ENCODE measurements at places on chromosomes 16 and 17.
A peak's percentile ranks its signal among the peaks of the same experiment; 100 is the strongest.

DNA sequence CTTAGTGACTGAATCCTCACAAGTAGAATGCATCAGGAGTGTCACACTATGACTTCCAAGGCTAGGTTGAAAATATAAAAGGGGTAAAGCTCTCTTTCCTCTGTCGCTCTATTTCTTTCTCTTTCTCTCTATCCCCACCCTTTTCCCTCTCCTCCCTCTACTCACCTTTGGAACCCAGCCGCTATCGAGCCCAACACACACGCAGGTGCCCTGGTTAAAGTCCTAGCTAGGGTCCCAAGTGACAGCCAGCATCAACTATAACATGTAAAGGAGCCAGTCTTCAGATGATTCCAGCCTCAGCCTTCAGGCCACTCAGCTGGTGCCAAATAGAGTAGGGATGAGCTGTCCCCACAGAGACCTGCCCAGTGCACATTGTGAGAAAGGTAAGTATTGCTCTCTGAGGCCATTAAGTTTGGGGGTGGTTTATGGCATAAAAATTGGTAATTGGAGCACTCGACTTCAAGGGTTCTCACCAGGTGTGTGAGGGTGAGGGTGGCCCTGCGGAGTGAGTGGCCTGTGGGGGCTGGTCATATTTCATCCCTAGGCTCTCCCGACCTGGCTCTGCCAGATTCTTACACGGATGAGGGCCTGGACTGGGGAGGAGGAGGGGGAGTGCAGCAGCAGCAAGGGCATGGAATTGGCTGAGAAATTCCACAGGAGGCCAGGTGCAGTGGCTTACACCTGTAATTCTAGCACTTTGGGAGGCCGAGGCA lies 14.9 kb upstream of the C16orf54 start:
- H3K4me3 ChIP-seq = no peak overlapping the region
- H3K4me1 ChIP-seq = peaks cover 33% of the 10 kb centered on the region
- peak overlapping the region; percentile 9 for H3K27ac ChIP-seq
- no peaks in the 10 kb centered on the region for H3K36me3 ChIP-seq
- peaks cover 42% of the 10 kb centered on the region for H3K27me3 ChIP-seq

DNA sequence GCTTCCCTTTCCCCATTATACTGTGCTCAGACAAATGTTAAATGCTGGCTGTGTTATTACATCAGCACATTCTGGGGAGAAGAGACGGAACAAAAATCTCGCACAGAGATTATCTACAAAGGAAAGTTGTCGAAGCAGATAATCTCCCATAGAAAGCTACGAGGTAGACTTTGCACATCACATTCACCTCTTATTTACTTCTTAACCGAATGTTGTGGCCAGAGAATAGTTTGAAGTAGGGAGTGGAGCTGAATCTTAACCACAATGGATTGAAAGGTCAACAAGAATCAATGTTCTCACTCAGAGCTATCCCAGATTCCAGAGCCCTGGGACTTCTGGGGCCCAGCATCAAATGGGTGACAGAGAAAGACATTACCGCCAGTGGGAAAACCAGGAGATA lies 28.4 kb upstream of the LONP2 start:
- DNase-seq = no peak
- no peak overlapping the region for H3K27ac ChIP-seq
- peaks cover 6% of the 10 kb centered on the region for H3K27me3 ChIP-seq
- peaks cover 2% of the 10 kb centered on the region for H3K4me1 ChIP-seq
- H3K36me3 ChIP-seq = no peaks in the 10 kb centered on the region

GRCh38 chr16:59849716-59850115 lies 1115.6 kb upstream of the GOT2 start:
- H3K36me3 ChIP-seq = no peaks in the 10 kb centered on the region
- peaks cover 41% of the 10 kb centered on the region for H3K4me1 ChIP-seq
- no peak for DNase-seq
- H3K27me3 ChIP-seq = peaks cover 3% of the 10 kb centered on the region
- no peak overlapping the region for H3K4me3 ChIP-seq

DNA sequence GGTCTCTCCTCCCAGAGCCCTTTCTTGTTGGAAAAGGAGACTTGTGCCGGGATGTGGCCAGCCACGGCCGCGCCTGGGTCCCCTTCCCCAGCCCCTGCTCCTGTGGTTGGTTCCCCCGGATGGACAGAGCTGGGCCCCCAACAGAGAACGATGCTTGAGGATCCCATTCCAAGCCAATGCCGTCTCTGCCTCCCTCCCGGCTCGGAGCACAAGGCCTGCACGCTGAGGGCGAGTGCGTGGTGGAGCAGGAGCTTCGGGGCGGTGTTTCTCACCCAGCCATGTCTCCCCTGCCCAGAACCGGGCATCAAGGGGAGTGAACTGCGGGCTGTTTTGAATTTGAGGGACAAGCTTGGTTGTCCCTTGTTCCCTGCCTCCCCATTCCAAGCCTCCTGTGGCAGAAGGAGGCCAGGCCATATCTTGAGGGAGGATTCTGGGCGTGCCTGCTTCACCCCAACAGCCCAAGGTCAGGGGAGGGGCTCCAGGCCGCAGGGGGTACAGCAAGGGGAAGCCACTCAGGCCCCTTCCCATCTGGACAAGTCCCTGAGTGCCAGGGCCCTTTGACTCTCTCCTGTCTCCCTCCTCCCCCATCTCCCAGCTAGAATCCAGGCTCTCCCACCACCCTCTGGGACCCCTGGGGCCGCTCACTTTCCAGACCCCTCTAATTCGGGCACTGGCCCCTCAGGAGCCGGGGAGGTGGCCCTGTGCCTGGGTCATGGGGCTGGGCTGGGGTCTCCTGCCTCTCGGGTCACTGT lies 43.6 kb downstream of the SOCS3 start:
- H3K36me3 ChIP-seq = no peaks in the 10 kb centered on the region
- H3K4me1 ChIP-seq = peaks cover 51% of the 10 kb centered on the region
- H3K27ac ChIP-seq = peak overlapping the region; percentile 40
- peaks cover 34% of the 10 kb centered on the region for H3K27me3 ChIP-seq
- no peak for DNase-seq

DNA sequence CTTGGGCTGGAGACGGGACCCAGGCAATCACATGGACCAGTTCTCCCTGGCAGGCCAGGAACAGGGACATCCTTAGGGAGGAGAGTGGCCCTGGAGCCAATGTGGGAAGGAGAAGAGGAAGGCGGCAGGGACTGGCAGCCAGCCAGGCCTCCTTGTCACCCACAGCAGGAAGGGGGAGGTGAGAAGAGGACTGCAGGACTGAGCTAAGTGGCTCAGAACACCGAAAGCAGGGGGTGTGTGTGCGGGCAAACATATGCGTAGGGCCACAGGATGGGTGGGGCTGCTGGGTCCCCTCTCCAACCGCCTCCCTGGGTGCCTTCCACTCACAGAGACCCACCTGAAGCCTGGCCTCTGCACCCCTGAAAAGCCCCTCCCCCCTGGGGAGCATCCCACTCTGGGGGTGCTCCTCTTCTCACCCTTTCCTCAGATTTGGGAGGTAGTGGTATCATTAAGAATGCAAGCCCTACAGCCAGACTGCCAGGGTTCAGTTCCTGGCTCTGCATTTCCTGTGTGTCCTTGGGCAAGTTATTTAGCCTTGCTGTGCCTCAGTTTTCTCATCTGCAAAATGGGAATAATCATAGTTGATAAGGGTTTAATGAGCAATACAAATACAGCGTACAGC lies 8.1 kb downstream of the PNMT start:
- no peak overlapping the region for H3K4me3 ChIP-seq
- DNase-seq = no peak
- peaks cover 4% of the 10 kb centered on the region for H3K27me3 ChIP-seq
- H3K4me1 ChIP-seq = peaks cover 34% of the 10 kb centered on the region

GRCh38 chr17:9309216-9309615 lies 266.4 kb downstream of the STX8 start:
- H3K4me3 ChIP-seq = no peak overlapping the region
- H3K27ac ChIP-seq = no peak overlapping the region
- H3K4me1 ChIP-seq = peaks cover 40% of the 10 kb centered on the region
- no peak for DNase-seq
- no peaks in the 10 kb centered on the region for H3K36me3 ChIP-seq

GRCh38 chr16:67651039-67651438 lies 6.1 kb downstream of the CARMIL2 start:
- no peak for DNase-seq
- peaks cover 11% of the 10 kb centered on the region for H3K4me1 ChIP-seq
- H3K36me3 ChIP-seq = no peaks in the 10 kb centered on the region
- H3K27ac ChIP-seq = no peak overlapping the region
- H3K4me3 ChIP-seq = no peak overlapping the region

DNA sequence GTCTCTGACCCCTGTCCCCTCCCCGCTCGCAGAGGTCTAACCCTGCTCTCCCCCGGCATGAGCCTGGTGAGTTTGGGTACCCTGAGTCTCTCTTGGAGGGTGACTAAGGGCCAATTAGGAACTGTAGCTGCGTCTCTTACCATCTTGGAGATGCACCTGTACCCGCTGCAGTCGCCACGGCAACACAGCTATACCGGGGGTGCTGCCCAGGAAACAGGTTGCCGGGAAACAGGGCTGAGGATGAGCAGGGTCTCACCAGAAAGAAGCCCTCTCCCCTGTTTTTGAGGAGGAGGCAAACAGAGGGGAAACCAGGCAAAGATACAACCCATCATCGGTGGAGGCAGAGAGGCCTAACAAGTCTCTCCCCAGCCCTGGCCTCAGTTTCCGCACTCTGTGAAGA lies 140.2 kb downstream of the TMEM132E start:
- peaks cover 14% of the 10 kb centered on the region for H3K4me1 ChIP-seq
- H3K27me3 ChIP-seq = peaks cover 46% of the 10 kb centered on the region
- H3K36me3 ChIP-seq = no peaks in the 10 kb centered on the region
- no peak for DNase-seq
- H3K27ac ChIP-seq = no peak overlapping the region

GRCh38 chr17:51722994-51723393 lies 435.5 kb downstream of the CA10 start:
- no peak overlapping the region for H3K27ac ChIP-seq
- no peaks in the 10 kb centered on the region for H3K4me1 ChIP-seq
- H3K36me3 ChIP-seq = no peaks in the 10 kb centered on the region
- DNase-seq = no peak

- peak overlapping the region; percentile 84 for H3K27ac ChIP-seq
- no peak for DNase-seq
- H3K4me1 ChIP-seq = no peaks in the 10 kb centered on the region
- H3K36me3 ChIP-seq = peaks cover 12% of the 10 kb centered on the region
- H3K4me3 ChIP-seq = no peak overlapping the region
- H3K27me3 ChIP-seq = no peaks in the 10 kb centered on the region
Measured at GRCh38 chr17:49739641-49740271, 24.2 kb downstream of the FAM117A start.

GRCh38 chr17:16073845-16074244 lies 74.2 kb downstream of the TTC19 start:
- peaks cover 7% of the 10 kb centered on the region for H3K4me1 ChIP-seq
- no peak for DNase-seq
- no peak overlapping the region for H3K4me3 ChIP-seq
- H3K27ac ChIP-seq = peak overlapping the region; percentile 3
- H3K36me3 ChIP-seq = peaks cover 87% of the 10 kb centered on the region
- no peaks in the 10 kb centered on the region for H3K27me3 ChIP-seq

- no peak within 1 kb of the TSS for H3K27ac ChIP-seq
- peaks cover 15% of the 10 kb centered on the region for H3K36me3 ChIP-seq
- H3K27me3 ChIP-seq = peaks cover 86% of the 10 kb centered on the region
- H3K4me1 ChIP-seq = peaks cover 7% of the 10 kb centered on the region
- peak; percentile 51 for DNase-seq
- peak within 1 kb of the TSS; percentile 79 for H3K4me3 ChIP-seq
Measured at GRCh38 chr17:49132699-49133364, at the start of gene B4GALNT2. Gene B4GALNT2, plus strand, starts transcription at chr17:49132769. Its CDS starts 24 bp downstream, at chr17:49132793.

GRCh38 chr17:74599023-74599399 lies 6.9 kb upstream of the CD300LD start:
- no peaks in the 10 kb centered on the region for H3K36me3 ChIP-seq
- H3K27ac ChIP-seq = no peak overlapping the region
- no peak for DNase-seq

DNA sequence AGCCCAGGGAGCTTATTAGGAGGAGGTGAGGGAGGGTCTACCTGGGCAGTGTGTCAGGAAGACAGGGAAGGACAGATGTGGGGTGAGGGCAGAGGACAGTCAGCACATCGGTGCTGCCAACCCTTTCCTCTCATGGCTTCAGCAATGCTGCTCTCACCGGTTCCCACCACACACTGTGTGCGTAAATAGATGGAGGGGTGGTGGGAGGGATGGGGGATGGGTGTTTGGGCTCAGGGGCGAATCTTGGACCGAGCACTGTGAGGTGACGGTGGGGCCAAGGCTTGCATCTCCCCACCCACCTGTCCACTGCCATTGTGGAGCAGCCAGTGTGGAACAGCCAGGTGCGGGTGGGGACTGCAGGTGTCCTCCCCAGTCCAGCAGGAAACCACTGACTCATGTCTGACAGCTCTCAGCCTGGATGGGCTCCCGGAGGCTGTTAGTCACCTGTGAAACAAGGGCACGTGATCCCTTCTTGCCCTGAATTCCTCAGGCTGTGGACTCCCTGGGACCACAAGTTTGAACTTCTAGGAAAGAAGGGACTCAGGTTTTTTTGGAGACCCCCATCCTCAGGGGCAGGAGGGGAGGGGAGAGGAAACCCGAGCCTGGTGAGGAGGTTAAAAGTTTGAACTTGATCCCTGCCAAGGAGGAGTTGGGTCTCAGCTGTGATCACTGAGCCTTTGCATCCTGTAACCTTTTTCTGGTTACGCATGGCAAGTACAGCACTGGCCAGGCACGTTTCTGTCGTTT lies 42.7 kb upstream of the SMPD3 start:
- peak overlapping the region; percentile 74 for H3K4me3 ChIP-seq
- no peaks in the 10 kb centered on the region for H3K36me3 ChIP-seq
- H3K27me3 ChIP-seq = peaks cover 4% of the 10 kb centered on the region
- peak; percentile 22 for DNase-seq
- H3K27ac ChIP-seq = peak overlapping the region; percentile 91

DNA sequence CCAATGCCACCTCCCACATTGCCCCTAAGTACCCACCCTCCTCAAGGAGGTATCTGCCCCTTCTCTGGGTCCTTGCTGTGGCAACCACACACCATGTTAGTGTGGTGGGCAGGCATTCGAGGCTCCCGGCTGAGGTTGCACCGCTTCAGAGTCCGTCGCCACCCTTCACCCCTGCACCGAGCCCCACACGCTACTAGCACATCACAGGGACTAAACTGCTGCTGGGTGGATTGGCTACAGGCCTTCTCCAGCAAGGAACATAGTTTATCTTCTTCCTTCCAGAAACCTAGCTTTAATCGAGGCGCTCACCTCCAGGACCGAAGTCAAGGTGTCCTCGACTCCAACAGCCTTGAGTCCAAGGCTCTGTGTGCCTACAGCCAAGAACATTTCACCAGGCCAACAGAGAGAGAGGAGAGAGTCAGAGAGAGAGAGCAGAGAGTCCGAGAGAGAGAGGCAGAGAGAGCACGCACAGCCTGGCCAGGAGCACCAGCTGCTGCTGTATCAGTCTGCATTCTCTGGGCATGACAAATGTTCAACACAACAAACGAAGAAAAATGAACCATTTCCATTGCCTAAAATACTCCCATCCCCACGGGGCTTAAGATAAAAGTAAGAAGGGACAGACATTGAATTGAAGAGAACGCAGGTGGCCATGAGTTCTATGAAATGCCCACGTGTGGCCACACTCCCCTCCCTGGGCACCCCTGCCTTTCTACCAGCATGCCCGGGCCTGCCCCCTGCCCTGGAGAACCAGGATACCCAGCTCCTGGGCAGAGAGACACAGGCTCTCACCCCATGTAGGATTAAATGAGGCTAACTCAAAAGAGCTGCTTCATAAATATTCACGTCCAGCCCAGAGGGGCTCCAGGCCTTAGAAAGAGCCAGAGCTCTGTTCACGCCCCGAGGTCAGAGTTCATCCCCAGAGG lies 94.9 kb downstream of the RBFOX3 start:
- no peaks in the 10 kb centered on the region for H3K36me3 ChIP-seq
- no peak for DNase-seq
- H3K4me3 ChIP-seq = no peak overlapping the region

- peaks cover 83% of the 10 kb centered on the region for H3K27me3 ChIP-seq
- H3K27ac ChIP-seq = no peak overlapping the region
- no peaks in the 10 kb centered on the region for H3K4me1 ChIP-seq
- DNase-seq = no peak
- H3K36me3 ChIP-seq = no peaks in the 10 kb centered on the region
- no peak overlapping the region for H3K4me3 ChIP-seq
Measured at GRCh38 chr17:74680213-74680612, 32.5 kb downstream of the CD300LF start.

Measured in nephron progenitor cell (in vitro differentiated cells).